Lower leg skin (tissue), 4 donors: ENCODE measurements at places on chromosomes 11 and 22.
A peak's percentile ranks its signal among the peaks of the same experiment; 100 is the strongest.

DNA sequence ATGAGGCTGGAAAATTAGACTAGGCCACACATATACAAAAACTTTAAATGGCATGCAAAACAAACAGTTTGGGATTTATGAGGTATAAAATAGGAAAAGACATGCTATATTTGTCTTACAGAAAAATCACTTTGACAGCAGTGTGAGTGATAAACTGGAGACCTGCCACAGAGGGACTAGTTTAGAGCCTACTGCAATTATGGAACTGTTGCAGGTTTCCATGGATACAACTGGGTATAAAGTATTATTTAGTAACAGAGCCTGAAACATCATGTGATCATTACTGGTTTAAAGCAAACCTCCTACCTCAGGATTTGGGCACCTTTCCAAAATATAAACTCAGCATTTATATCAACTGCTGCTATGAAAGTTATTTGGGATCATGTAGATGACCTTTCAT lies 1032.5 kb downstream of the DLG2 start:
- no peak for DNase-seq

DNA sequence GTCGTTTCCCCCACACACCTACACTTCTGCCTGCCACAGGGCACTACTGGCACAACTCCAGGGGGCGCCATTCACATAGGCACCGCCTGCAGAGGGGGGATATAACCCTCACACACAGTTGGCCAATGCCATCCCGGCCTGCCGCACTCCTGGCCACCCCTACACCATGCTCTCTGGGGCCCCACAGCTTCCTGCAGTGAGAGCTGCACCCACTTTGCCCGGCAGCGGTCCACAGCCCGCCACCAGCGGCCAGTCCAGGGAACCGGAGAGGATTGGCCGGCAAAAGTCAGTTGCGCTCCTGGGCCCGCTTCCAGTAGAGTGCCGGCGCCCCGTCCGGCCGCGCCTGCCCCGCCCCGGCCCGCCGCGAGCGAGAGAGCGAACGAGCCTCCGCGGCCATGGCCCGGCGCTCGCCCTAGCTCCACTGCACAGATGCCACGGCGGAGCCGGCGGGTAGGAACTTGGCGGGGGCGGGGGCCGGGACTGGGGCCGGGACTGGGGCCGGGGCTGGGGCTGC lies 25.6 kb upstream of the SUSD2 start:
- DNase-seq, result peak; percentile 59

DNA sequence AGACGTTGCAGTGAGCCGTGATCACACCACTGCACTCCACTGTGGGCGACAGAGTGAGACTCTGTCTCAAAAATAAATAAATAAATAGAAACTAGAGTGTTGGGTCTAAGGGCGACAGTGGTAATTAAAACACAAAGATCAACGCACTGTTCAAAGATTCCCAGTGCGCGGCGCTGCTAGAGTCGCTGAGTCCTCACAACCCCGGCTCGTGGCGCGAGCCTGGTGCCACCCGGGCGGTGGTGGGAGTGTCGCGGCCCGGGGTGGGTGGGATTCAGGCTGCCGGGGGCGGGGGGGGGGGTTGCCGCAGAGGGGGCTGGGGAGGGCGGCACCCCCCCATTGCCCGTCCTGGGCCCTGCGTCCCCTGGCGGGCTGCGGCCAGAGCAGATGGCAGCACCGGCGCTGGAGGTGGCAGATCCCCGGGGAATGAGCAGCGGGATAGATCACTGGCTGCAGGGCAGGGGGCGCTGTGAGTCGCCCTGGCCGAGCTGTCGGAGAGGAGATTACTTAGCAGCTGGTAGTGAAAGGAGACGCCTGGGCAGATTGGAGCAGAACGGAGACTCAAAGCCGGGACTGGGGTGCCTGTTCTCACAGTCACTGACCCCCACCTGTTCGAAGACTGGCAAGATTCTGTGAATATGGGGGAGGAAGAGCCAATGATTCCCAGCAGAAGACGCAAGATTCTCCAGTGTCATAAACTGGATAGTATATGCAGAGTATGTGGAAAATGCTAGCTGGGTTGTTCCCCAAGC lies 30.2 kb upstream of the APOBEC3A start:
- DNase-seq, result peak; percentile 90

- no peak for DNase-seq
These were observed 368.6 kb upstream of the B3GAT1 start for GRCh38 chr11:134780486-134781147.

DNA sequence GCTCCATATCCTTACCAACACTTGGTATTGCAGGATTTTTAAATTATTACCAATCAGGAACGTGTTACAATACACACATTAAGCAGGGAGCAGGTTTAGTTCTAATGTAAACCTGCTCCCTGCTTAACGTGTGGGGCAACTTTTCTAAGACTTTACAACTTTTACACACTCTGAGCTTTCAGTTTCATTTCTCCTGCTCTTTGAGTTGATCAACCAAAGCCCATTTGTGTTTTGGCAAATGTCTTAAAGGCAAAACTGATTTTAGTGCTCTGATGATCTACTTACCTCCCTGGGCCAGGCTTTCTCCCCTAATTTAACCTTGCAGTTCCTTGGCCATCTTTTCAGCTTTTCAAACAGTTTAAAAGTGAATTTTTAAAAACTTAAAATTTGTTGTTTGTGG lies 70.9 kb downstream of the ZBTB44 start:
- no peak for DNase-seq
